Glutamatergic neuron (in vitro differentiated cells): ENCODE measurements at places on chromosomes 13 and 19.

DNA sequence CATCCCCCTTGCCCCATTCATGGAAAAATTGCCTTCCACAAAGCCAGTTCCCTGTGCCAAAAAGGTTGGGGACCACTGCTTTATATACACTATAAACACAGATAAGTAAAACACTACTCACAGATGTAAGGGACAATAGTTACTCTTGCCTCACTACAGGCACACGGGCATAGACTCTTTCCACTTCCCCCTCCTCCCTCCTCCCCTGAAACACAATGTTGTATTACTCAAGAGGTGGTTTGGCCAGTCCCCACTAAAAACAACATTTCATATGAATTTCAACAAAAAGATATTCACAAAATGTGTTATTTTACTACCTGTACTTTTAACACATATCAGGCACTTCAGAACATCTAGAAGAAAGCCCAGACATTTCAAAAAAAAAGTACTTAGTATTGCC lies 45.1 kb downstream of the EPSTI1 start:
- DNase-seq, result no peak

GRCh38 chr13:109819874-109820273 lies 33.5 kb upstream of the IRS2 start:
- DNase-seq, result no peak

GRCh38 chr13:59501004-59501403 lies 662.7 kb downstream of the DIAPH3 start:
- DNase-seq, result no peak

DNA sequence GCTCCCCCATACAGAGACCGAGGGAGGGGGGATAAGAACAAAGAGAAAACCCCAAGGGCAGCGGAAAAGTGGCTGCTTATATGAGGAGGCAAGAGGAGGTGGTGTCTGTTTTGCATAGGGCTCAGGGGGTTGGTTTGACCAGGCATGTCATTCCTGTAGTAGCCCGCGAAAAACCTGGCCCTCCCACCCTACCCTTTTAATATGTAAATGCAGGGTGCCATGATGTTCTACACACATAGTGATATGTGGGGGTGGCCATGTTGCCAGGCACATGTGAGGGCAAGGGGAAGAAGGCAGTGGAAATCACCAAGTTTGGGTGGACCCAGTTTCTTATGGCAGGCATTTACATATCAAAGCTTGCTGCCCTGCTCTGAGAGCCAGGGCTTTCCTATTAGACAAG lies 203.5 kb upstream of the UBL3 start:
- DNase-seq, result no peak

- no peak for DNase-seq
Measured at GRCh38 chr13:72884101-72884500, 102.2 kb downstream of the PIBF1 start.

- DNase-seq, result no peak
Measured at GRCh38 chr13:20776751-20777150, 3.0 kb upstream of the EEF1AKMT1 start.

DNA sequence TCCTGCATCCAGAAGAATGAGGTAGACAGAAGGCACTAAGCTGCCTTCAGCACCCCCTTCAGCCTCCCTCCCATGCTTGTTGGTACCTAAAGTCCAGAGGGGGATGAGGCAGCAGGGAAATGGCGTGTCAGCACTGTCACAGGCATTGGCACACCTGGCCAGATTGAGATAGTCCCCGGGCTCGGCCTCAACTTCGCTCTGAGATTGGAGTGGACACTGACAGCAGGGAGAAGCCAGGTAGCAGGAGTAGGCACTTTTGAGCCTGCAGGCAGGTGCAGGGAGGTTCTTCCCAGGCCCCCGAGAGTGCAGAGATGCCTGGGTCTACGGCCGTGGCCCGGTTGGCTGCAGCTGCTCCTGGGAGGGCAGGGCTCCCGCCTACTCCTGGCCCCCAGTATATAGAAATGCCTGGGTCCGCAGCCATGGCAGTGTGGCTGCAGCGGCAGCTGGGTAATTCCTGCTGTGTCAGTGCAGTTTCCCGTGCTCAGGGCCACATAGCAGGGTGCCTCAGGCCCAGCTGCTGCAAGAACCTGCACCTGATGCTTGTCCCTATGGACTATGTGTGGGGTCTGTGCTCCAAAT lies 160.3 kb downstream of the SLITRK6 start:
- DNase-seq, result no peak

- DNase-seq, result no peak
Measured at GRCh38 chr13:73835138-73835721, 299.0 kb downstream of the KLF12 start.

- peak; percentile 67 for DNase-seq
Measured at GRCh38 chr19:31054430-31054829, 294.8 kb downstream of the TSHZ3 start.

- DNase-seq, result no peak
Measured at GRCh38 chr19:29665826-29666577, 741 bp downstream of the PLEKHF1 start.

DNA sequence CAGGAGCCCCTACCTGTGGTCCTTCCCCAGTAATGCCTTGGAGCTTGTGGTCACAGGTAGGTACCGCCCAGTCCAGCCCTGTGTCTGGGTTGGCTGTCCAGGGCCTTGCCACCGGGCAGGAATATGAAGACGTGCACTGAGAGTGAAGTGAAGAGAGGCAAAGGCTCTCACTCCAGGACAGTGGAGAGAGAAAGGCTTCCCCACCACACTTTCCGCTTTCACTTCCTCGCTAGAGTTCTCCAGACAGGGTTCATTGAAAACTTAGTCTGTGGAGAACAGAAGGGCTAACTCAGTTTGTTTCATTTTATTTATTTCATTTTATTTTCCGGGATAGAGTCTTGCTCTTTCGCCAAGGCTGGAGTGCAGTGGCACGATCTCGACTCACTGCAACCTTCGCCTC lies 14.2 kb downstream of the FCAR start:
- no peak for DNase-seq

GRCh38 chr13:66634384-66634783 lies 595.8 kb downstream of the PCDH9 start:
- DNase-seq, result no peak

- DNase-seq, result no peak
Measured at GRCh38 chr19:31214997-31215396, 134.2 kb downstream of the TSHZ3 start.

DNA sequence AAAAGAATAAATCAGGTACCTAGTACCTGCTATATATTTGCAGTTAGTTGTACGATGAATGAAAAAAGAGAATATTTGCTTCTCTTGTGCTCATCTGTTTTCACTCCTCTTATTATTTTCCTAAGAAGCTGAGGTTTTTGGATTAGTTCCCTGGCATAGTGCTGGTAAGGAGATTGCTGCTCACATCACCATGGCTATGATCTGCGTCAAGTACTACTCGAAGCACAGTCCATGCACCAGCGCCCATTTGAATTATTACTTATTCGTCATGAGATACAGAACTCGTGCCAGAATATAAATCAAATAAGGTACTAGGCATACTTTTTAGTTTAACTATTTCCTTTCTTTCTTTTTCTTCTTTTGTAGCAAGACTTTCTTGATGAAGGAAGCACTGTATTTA lies 7.1 kb downstream of the SERTM1 start:
- no peak for DNase-seq

GRCh38 chr13:55569082-55569481 lies 1571.6 kb upstream of the PRR20A start:
- DNase-seq, result no peak

DNA sequence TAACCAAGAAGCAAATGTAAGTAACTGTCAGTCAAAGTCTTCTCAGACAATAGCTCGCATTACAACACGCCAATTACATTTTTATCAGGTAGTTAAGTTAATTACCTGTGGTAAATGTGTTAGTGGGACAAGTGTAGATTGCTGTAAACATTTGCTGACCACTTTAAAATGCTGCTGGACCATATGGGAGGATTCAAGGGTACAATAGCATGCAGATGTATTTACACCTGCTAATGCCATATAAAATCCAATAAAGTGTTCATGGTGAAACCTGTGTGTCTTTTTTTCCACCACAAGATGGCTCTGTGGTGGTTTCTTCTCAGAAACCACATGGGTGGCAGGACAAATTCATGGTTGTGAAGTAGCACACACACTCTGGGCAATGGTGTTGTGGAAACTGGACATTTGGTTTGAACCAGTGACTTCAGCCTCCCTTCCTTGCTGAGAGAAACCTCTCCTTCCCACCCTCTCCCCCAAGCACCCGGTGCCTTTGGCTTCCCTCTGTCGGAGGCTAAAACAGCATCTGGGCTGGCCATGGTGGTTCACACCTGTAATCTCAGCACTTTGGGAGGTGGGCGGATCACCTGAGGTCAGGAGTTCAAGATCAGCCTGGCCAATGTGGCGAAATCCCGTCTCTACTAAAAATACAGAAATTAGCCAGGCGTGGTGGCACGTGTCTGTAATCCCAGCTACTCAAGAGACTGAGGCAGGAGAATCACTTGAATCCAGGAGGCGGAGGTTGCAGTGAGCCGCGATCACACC lies 18.1 kb upstream of the GTF3A start:
- DNase-seq, result no peak

- no peak for DNase-seq
Measured at GRCh38 chr13:81021284-81021840, 680.4 kb upstream of the SPRY2 start.

- DNase-seq, result no peak
Measured at GRCh38 chr19:19422156-19422555, 16.7 kb downstream of the GATAD2A start.

GRCh38 chr13:113926951-113927660 lies 46.8 kb downstream of the C13orf46 start:
- no peak for DNase-seq

DNA sequence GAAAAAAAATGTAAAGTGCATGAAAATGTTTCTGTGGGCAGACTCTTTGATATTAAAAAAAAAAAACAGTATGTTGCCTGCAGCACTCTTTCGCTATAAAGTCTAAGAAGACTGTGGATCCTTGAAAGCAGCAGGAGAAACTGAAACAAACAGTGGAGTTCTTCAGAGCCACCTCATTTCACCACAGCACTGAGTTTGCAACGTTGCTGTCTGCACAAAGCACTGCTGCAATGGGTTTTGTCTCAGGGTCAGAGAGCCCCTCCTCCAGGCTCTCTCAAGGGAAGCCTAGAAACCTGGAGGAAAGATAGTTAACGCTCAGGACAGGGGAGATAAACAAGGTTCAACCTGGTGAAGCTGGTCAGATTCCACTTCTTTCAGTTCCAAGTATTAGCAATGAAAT lies 248.7 kb downstream of the EFNB2 start:
- no peak for DNase-seq

DNA sequence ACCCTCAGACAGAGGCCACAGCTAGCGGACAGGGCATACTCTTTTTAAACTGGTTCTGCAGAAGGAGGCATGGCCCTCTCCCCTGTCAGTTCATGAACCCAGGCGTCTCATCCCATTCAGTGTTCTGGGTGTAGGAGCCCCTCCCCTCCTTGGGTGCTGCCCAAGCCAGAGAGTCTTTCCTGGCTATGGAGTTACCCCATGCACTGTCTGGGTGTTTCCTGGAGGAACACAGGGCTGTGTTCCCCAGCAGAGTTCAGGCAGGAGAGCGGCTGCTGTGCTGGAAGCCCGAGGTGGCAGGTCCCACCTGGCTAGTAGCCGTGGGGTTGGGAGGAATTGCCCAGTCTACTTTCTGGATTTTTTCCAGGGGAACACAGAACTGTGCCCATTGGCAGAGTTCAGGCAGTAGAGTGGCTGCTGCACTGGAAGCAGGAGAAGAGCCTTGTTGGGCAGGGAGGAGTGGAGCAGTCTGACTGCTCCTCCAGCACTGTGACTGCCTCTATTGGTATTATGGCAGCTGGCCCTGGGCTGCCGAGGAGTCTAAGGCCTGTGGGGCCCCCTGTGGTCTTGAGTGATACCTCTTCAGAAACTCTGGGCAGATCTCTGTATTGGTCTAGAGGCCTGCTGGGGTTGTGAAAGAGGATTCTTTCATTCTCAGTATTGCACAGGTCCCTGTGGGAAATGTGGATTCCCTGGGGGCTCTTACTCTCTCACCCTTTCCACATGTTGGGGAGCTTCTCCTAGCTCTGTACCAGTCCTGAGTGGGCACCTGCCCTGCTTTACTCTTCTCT lies 168.3 kb downstream of the PCDH20 start:
- no peak for DNase-seq

DNA sequence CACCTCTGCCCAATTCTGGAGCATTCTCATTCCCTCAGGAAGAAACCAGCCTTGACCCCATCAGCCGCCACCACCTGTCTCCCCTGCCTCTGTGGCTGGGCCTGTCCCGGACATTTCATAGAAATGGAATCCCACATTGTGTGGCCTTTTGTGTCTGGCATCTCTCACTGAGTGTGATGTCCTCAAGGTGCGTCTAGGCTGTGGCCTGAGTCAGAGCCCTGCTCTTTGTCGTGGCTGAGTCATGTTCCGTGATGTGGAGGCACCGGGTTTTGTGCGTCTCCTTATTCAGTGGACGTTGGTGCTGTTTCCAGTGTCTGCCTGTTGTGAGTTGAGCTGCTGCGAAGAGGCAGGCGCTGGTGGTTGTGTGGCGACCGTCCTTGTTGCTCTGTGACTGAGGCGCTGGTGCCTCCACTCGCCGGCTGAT lies 3.5 kb downstream of the FZR1 start:
- DNase-seq, result no peak

- no peak for DNase-seq
Measured at GRCh38 chr13:43905435-43906031, 25.8 kb downstream of the LACC1 start.

GRCh38 chr13:114102521-114103288 lies 29.7 kb downstream of the RASA3 start:
- no peak for DNase-seq

DNA sequence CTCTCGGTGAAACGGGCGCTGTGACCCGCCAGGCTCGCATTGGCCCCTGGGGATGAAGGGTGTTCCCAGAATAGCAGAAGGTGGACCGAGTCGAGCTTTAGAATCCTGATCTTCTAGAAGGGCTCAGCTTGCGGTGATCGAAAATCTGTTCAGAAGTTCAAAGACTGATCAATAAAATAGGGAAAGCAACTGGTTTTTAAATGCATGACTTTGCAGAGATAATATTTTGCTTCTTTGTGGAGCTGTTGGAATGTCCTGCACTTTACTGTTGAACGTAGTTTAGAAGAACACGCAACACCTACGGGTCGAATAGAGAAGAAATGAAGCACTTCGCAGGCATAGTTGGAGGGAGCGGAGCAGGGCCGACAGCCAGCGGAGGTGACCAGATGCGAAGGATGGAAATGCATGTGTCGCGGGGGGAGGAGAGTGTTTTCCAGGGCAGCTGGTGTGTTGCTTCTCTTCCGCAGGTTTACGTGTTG lies 766 bp downstream of the CEBPG start:
- DNase-seq, result no peak

GRCh38 chr13:39410096-39410901 lies 192.7 kb downstream of the LHFPL6 start:
- no peak for DNase-seq

DNA sequence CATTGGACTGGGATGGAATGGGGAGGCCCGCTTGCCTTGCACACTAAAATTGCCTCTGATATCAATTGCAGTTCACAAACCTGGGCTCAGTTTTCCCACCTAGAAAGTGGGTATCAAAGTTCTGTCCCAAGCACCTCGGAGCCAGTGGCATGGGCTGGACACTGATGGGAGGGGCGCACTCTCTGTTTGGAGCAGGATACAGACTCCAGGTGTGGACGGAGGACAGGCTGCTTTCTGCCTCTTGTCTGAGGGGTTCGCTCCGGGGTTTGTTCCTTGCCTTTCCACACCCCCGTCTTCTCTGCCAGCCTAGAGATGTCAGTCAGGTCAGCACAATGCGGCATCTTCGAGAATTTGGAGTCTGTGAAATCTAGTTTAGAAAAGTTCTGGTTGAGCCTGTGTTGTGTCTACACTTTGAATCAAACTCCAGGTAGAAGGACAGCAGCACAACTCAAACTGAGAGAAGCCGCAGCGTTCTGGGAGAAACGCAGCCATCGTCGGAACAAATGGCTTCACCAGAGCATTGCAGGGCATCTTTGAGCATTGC lies 141.9 kb downstream of the TEX29 start:
- DNase-seq, result no peak

- DNase-seq, result no peak
Measured at GRCh38 chr13:53301449-53301848, 272.8 kb downstream of the OLFM4 start.
